D341Med (cell line): ENCODE measurements at places on chromosomes 11 and 22.

DNA sequence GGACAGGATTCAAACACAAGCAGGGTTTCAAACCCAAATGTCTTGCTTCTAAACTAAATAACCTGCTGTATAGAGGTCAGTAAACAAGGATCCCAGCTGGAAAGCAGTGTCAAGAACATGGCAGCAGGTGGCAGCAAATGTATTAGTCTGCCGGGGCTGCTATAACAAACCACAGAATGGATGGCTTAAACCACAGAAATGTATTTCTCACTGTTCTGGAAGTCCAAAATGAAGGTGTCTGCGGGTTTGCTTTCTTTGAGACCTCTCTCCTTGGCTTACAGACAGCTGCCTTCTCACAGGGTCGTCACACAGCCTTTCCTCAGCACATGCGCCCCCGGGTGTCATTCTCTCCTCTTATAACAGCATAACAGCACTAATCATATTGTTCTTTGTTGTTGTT lies 65.1 kb upstream of the LRRC55 start:
- peak; percentile 68 for DNase-seq

- peak; percentile 86 for DNase-seq
Observed at GRCh38 chr22:32528984-32529982, 54.7 kb downstream of the FBXO7 start.

GRCh38 chr22:37276776-37277175 lies 5.5 kb upstream of the CYTH4 start:
- no peak for DNase-seq

DNA sequence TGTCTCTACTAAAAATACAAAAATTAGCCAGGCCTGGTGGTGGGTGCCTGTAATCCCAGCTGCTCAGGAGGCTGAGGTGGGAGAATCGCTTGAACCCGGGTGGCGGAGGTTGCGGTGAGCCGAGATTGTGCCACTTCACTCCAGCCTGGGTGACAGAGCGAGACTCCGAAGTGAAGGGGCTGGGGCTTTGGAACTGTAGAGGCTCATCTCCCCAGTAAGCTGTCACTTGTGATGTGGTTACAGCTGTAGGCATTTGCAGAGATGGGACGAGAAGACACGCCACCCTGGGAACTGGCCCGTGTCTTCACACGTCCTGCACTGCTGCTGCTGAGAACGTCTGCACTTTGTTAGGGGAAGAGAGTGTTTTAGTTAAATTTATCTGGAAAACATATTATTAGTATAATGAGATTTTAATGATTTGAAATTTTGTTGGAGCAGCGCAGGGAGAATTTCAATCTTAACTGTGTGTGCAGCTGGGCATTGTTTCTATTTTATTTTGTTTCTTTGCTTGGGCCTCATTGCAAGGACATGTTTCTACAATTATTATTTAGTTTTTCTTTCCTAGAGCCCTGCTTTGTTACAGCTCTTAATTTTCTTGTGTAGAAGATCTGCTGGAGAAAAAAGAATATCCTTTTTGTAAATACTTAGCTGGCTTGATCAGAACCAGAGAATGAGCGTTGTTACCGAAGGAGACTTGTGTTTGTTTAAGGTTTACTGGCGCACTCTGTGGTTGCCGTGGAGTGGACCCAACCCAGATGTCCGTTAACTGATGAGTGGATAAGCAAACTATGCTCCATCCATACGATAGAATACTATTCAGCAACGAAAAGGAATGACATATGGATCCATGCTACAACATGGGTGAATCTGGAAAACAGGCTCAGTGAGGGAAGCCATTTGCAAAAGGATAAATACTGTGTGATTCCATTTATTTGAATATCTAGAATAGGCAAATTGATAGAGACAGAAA lies 18.4 kb downstream of the PARVB start:
- no peak for DNase-seq

- DNase-seq: no peak
Observed at GRCh38 chr11:106231591-106231990, 154.1 kb downstream of the AASDHPPT start.

GRCh38 chr11:64996327-64996709 lies 453 bp downstream of the BATF2 start:
- DNase-seq: no peak

- DNase-seq: no peak
Observed at GRCh38 chr11:563812-564578, 3.2 kb downstream of the RASSF7 start.

DNA sequence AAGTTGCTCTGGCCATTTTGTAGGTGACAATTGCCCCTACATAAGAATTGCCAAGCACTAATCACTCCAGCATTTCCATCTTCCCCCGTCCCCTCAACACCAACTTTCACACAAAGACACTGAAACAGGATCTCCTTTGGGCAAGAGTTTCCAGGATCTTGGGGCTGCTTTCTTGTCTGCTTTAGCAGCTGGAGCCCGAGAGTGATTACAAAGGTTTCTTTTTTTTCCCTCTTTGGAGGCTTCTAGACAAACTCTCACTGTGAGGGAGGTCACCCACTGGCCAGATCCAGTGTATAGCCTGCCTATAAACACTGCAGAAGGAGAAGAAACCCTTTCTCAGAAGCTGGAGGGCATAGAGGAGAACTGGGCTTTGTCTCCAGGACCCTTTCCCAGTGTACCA lies 92.5 kb downstream of the APIP start:
- DNase-seq: no peak

DNA sequence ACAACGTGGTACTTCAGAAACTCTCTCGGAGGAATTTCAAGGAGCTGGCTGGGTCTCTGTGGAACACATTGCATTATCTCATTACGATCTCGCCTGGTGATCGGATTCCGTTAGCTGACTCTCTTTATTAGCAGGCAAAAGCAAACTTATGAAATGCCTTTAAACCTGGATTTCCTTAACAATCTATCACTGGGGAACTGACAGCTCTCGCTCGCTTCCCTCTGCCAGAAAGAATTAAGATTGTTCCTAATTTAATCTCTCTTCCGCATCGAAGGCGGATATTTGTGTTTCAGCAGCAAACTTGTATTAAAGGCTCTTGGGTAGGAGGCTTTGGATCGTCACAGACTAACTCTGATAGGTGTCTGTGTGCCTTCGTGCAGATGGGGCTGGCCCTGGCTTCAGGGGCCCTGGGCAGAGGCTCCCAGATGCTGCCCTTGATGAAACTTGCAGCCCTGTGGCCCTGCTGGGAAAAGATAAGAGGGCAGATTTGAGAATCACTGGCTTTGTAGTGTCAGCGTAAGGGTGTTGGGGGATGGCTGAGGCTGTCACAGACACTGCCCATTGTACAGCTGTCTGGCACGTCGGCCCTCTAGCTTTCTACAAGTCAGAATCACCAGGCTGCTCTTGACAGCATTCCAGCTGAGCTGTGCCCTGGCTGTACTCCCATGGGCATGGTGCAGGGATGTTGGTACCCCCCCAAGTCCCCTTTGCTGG lies 162.2 kb upstream of the NECTIN1 start:
- no peak for DNase-seq

DNA sequence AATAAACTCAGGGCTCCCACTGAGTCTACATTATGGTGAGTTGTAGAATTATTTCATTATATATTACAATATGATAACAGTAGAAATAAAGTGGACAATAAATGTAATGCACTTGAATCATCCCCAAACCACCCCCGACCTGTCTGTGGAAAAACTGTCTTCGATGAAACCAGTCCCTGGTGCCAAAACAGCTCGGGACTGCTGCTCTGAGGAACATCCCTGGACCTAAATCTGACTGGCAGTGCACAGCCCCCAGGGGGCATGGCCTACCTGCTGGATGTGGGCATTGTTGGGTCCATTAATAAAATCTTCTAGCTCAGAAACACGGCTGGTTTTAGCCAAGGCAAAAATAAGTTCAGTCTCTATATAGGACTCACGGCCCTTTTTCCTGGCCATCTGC lies 29.3 kb upstream of the SLC25A1 start:
- no peak for DNase-seq

DNA sequence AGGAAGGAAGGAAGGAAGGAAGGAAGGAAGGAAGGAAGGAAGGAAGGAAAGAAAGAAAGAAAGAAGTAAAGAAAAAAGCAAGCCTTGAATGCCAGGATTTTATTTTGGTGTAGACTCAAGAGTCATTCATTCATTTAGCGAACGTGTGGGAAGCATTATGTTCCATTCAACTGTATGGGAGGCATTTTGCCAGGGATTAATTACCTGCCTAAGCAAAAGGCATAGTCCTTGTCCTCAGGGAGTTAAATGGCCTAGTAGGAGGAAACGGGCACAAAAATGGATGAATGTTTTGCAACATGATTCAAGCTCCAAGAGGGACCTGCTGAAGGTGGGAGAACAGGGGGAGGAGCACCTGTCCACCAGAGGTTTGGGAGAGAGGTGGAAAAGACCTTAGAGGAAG lies 16.2 kb upstream of the ZNRF3 start:
- DNase-seq: no peak

DNA sequence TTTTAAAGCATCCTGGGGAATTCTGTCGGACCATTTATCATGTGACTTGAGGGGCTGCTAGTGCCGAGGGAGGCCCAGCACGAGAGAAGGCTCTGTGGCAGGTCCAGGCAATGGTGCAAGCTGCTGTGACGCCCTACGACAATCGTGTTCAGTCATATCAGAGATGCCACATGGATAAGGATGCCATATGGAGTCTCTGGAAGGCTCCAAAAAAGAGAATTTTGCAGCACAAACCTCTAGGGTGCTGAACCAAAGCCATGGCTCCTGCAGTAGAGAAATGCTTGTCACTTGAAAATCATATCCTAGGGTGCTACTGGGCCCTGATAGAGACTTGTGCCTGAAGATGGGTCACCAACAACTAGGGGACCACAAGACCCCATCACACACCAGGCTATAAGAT lies 6.7 kb upstream of the CD6 start:
- DNase-seq: no peak

DNA sequence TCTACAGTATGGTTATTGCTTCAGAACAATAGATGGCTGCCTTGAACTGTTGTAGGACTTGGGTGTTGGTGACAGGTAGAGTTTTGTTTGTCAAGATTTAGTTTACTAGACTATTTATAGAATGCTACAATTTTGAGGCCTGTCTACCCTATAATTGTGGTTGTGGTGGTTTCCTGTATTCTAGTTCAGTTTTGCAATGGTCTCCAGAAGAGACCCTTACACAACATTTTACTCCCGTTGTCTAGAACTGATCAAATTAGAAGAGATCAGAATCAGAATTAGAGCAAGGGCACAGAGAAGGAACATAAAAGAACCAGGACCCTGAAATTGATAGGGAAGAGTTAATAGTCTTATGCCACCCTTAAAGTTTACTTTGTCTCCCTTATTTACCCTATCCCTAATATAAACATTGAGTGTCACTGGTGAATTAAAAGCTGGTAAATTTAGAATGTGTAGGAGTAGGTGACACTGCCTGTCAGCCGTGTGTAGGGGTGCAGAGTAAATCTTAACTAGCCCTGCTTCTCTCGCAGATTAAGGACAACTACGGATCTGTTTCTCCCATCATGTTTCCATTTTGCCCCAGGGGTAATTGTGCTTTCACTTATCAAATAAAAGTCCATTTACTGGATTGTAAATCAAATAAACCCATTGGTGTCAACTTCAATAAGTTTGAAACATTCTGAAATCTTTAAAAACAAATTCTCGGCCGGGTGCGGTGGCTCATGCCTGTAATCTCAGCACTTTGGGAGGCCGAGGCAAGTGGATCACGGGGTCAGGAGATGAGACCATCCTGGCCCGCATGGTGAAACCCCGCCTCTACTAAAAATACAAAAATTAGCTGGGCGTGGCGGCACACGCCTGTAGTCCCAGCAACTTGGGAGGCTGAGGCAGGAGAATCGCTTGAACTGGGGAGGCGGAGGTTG lies 10.9 kb upstream of the PHLDB1 start:
- DNase-seq: no peak

- no peak for DNase-seq
Observed at GRCh38 chr11:83456075-83456474, 169.9 kb upstream of the CCDC90B start.

GRCh38 chr11:111845276-111846028 lies 25.9 kb downstream of the ALG9 start:
- no peak for DNase-seq

- DNase-seq: no peak
Observed at GRCh38 chr22:40425082-40425481, 54.7 kb downstream of the SGSM3 start.

DNA sequence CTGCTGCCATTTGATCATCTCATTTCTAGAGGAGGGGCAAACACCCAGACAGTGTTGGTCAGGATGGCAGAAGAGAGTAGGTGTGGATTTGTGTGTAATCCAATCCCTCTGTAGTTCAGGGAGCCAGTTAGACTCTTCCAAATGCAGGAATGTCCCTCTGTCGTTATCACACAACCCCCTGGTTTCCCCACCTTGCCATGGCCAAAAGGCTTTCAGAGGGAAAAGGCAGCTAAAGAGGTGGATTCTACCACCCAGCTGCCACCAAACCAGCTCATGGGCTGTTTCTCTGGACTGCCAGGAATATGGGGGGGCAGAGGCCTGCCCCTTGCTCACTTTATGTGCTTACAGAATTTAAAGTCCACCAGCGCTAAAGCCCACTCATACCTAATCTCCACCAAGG lies 18.1 kb downstream of the TSKU start:
- DNase-seq: no peak

DNA sequence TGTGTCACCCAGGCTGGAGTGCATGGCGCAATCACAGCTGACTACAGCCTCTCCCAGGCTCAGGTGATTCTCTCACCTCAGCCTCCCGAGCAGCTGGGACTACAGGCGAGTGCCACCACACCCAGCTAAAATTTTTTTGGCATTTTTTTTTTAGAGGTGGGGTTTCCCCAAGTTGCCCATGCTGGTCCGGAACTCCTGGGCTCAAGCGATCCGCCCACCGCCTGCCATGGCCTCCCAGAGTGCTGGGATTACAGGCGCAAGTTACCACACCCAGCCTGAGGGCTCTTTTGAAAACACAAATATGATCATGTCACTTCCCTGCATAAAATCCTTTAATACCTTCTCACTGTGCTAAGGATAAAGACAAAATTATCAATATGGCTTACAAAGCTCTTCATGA lies 88.1 kb downstream of the MAML2 start:
- no peak for DNase-seq

DNA sequence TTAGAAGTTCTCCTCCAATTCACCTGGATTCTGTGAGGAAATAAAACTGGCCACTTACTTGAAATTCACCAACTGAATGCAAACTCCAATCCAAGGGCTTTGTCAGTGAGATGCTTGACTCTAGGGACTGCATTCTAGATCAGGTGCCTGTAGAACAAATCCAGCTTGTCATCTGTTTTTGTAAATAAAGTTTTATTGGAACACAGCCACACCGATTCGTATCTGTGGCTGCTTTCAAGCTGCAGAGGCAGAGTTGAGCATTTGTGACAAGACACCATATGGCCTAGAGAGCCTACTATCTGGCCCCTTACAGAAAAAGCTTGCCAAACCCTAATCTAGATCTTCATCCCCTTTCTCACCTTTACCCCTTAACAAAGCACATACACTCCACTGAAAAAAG lies 82.3 kb downstream of the BTBD10 start:
- no peak for DNase-seq

DNA sequence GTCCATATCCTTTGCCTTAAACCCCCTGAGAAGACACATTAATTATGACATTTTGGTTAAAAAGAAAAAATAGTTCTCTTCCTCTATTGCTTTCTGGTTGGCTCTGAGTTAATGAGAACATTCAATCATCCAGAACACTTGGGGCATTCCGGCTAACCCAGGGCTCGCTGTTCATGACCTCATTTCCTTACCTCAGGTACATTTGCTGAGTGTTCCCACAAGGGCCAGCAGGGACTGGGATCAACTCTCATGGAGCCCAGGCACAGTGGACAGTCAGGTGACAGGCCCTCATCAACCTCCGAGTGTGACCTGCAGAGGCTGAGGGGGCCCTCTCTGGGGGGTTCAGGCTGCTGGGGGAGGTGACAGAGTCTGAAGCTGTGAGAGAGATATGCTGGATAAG lies 98.9 kb downstream of the MYO18B start:
- DNase-seq: no peak

GRCh38 chr11:17611049-17611448 lies 64.0 kb downstream of the OTOG start:
- DNase-seq: peak; percentile 19

- DNase-seq: no peak
Observed at GRCh38 chr11:1438967-1439330, 47.6 kb downstream of the MOB2 start.
